Dermis blood vessel endothelial cell (primary cell): ENCODE measurements at places on chromosomes 2 and 18.

GRCh38 chr2:23221236-23221635 lies 163.7 kb upstream of the KLHL29 start:
- DNase-seq, result no peak

- DNase-seq, result no peak
Observed at GRCh38 chr2:72889991-72890390, 2.8 kb downstream of the SPR start.

GRCh38 chr18:45521777-45522176 lies 93.5 kb upstream of the SLC14A2 start:
- DNase-seq, result no peak

- DNase-seq, result no peak
Observed at GRCh38 chr18:36304723-36305122, 7.2 kb downstream of the FHOD3 start.

DNA sequence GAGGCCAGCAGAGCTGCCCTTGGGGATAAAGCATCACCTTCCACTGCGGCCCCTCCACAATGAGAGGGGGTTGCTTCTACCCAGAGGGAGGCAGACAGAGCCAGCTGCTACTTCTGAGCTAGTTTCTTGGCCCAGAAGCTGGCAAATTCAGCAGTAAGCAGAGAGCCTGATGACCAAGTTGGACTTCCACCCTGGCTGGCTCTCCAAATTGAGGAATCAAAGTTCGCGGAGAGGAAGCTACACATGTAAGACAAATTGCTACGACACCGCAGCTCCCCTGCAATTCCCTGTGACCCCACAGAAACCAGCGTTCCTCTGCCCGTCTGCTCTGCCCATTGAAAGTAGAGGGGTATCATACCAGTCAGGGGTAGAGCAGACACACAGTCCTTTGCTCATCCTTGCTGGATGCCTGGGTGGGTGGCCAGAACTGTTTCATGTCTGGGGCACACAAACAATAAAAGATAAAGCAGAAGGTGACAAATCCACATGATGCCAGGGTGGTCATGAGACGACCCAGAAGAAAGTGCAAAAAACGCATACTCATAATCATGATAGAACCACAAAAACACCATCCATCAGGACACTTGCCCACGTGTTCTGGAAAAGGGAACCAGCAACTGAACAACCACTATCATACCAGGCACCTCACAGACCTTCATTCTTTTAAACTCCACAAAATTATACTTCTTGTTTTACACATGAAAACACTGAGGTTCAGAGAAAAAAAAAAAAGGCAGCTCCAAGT lies 5.4 kb downstream of the TFCP2L1 start:
- DNase-seq, result no peak

GRCh38 chr2:19838616-19839015 lies 63.2 kb downstream of the TTC32 start:
- DNase-seq, result no peak

DNA sequence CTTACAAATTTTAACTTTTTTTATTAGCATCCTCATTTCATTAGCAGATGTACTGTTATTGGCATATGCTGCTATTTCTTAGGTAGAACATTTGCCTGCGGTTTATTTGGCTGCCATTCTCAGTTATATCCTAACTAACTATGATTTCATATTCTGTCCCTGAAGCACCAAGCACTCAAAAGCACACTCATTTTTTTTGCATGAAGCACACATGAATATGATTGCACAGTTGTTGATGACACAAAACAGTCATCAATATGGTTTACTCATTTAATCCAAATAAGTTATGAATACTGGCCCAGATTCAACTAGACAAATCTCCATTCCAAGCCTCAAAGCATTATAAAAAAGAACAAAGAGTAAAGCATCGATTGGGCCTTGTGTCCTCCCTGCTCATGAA lies 129.4 kb upstream of the CNTNAP5 start:
- no peak for DNase-seq

GRCh38 chr2:138182250-138182936 lies 218.1 kb downstream of the HNMT start:
- no peak for DNase-seq

DNA sequence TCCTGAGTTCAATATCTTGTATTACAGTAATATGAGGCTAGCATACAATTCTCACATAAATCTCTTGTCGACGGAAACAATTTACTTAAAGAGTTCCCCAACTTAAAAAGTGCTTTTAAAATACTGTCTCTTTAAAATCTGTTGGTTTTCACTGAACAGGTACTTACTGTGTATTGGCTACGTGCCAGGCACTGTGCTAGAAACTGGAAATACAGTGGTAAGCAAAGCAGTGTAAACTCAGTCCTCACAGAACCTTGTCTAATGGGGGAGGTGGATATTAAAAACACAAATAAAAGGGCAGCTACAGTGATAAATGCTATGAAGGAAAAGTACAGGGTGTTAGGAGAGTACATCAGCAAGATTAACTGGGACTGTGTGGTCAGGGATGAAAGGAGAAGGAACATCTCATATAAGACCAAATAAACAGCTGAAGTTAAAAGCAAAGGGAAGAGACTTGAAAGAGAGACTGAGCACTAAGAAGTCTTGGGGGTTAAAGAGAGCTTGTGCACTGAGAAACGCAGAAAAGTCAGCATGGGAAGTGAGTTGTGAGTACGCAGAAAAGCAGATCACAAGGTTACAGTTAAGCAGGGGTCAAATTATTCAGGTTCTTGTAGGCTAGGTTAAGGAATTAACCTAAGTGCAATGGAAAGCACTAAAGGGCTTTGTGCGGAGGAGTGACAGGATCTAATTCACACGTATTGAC lies 52.5 kb downstream of the USP40 start:
- DNase-seq, result peak; percentile 2

GRCh38 chr2:226064932-226065570 lies 665.5 kb downstream of the NYAP2 start:
- no peak for DNase-seq

DNA sequence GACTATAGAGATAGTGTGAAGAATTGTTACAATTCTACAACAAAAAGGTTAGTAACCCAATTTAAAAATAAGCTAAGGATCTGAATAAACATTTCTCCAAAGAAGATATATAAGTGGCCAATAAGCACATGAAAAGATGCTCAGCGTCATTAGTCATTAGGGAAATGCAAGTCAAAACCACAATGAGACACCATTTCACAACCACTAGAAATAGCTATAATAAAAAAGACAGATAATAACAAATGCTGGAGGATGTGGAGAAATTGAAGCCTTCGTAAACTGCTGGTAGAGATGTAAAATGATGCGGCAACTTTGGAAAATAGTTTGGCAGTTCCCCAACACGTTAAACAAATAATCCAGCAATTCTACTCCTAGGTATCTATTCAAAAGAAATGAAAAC lies 366.5 kb upstream of the POU3F3 start:
- no peak for DNase-seq
